ENCODE measurements at places on chromosomes 16 and 17.

DNA sequence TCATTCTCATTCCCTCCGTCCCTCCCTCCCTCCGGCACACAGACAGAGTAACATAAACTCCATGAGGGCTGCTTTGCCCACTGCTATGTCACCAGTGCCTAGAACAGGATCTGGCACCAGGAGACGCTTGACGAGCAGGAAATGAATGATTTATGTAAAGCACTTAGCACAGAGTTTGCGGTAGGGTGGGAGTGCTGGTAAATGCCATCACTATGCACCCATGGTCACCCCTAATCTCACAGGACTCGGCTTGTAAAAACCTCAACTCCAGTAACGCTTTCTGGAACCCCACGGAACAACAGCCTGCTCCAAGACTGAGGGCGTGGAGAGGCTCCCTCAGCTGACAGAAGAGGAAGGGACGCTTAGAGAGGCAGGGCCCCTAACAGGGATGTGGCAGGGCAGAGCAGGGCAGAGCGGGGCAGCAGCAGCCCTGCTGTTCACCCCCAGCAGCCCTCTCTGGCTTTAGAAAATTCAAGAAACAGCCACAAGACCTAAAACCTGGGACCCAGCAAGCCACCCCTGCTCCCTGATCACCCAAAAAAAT is 156.9 kb downstream of the C16orf78 start:
- DNase-seq: no peak

GRCh38 chr16:85858984-85859817 is 39.8 kb upstream of the IRF8 start:
- no peak for DNase-seq

GRCh38 chr16:21708533-21709115 is 44.9 kb downstream of the OTOA start:
- peak; percentile 71 for DNase-seq

- DNase-seq: no peak
These were observed 83.2 kb downstream of the CDK5R1 start for GRCh38 chr17:32570081-32570396.

DNA sequence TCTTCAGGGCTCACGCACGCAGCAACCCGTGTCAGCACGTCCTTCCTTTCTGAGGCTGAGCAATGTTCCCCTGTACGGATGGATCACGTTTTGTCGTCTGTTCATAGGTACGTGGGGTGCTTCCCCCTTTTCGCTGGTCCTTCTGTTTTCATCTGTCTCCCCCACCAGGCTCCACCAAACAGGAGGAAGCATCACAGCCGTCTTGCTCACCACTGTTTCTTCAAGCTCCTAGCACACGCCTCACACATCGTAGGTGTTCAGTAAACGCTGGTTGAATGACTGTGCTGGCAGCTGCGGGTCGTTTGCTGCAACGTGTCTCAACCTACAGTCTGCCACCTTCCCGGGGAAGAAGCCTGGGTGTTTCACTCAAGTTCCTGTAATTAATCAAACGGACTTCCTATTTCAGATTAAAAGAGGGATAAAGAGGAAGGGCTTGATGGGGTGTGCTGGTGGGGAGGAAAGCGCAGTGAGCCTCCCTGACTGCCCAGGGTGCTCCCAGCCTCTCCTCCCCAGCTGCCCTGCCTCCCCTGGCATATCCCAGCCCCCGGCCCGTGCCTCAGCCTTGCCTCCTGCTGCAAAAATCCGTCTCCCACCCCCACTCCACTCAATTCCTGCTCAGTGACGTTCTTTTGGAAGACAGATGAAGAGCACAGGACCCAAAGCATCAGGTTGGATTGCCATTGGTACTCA is 76.7 kb upstream of the DOC2B start:
- DNase-seq: no peak

GRCh38 chr16:79067600-79067999 is 532.9 kb downstream of the MAF start:
- peak; percentile 37 for DNase-seq

GRCh38 chr17:8189041-8189710 is 804 bp downstream of the BORCS6 start:
- no peak for DNase-seq
